HL-60 (cell line): ENCODE measurements at places on chromosomes 3 and 15.

DNA sequence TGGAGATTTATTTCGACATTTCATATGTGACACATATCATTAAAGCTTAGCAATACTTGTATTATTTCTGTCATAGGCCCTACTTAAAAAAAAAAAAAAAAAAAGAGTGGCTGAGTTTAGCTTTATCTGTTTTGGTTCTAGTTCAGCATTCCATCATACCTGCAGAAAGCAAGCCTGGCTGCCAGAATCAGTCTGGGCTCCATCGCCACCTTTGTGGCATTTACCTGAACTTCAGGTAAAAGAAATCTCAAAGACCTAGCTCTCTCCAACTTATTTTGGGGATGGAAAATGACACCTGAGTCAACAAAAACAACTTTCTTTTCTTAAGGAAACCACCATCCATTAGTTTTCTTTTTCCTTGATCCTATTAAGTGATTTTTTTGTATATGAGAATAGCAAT lies 82.1 kb downstream of the NEK10 start:
- no peak for DNase-seq

- DNase-seq: no peak
Measured at GRCh38 chr3:71599416-71599815, 15.9 kb upstream of the FOXP1 start.

- DNase-seq: no peak
Measured at GRCh38 chr3:111106993-111107661, 35.5 kb downstream of the NECTIN3 start.

DNA sequence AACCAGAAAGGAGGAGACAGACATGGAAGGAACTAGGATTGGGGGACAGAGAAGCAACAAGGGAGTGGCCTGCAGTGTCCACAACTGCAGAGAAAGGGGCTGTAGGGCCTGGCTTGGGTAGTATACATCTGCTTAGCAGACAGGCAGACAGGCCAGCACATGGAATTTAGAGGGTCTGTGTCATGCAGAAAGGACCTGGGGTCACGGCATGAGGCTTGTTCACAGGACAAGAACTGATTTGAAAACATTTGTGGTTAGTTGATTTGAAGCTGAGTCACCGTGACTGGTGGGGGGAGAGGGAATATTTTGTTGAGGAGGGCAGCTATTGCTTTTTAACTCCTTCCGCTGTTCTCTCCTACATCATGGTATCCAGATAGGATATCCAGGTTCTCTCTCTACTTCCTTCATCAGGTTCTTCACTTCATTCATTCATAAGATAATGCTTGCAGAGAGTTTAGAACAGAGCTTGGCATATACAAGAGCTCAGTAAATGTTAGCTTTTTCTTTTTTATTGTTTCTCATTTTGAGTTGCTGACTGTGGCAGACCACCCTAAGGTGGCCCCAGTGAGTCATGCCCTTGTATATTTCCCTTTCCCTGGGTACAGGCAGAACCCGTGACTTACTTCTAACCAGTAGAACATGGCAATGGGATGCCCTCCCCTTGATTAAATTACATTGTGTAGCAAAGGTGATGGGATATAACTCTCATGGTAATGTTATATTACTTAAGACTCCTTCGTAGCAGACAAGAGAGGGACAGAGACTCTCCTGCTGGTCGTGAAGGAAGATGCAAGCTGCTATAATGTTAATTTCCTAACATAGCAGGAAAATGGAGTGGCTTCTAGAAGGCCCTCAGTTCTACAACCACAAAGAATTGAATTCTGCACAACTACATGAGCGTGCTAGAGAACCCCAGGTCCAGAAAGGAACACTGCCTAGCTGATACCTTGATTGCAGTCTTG lies 95.0 kb upstream of the NMNAT3 start:
- no peak for DNase-seq

GRCh38 chr15:41284427-41285177 lies 47.8 kb downstream of the OIP5 start:
- DNase-seq: no peak

DNA sequence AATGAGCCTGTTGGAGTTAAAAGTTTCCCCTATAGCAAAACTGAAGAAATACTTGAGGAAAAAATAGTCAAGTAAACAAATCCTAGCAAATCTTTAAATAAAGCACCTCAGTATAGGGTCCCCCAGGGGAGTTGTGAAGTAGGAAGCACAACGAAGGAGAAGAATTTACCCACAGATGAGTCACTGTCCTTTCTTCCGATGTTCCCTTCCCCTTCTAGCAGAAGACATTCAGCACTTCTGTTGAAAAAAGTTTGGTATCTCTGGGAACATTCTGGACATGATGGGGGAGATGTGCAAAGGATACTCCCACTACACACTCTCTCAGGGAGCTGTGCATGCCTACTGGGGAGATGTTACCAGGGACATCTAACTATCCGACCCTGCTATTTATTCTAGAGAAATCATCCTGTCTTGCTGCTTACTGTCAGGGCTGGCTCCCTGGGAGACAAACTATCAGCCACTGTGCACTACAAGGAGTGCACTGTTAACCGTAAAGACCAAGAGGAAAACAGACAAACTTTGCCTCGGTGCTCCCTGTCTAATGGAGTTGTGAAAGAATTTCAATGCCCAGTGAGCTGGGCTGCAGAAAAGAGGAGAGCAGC lies 93.8 kb downstream of the RFTN1 start:
- no peak for DNase-seq

- no peak for DNase-seq
Measured at GRCh38 chr15:98722209-98722608, 73.9 kb downstream of the IGF1R start.

DNA sequence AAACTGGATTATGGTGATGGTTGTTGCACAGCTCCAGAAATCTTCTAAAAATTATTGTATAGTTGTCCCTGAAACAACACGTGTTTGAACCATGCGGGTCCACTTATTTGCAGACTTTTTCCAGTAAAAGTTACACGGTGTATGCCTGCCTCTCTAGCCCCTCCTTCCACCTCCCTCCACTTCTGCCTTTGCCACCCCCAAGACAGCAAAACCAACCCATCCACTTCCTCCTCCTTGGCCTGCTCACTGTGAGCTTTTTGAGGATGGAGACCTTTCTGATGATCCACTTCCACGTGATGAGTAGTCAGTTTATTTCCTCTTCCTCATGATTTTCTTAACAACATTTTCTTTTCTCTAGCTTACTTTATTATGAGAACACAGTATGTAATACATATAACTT lies 5.4 kb downstream of the CYFIP1 start:
- peak; percentile 53 for DNase-seq

DNA sequence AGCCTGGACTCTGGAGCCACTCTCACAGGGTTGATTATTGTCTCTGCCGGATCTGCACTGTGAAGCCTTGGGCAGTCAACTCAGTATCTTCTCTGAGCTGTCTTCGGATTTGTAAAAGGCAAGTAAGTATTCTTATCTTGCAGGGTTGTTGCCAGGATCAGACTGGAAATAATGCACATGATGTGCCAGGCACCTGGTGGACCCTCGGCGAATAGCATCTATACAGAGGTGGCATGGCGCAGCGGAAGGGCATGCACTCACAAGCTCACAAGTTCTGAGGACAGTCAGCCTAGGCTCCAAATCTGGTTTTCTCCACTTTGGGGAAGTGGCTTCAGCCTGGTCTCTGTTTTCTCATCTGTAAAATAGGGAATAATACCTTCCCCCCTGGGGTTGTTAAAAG lies 113.9 kb downstream of the SRGAP3 start:
- DNase-seq: no peak

DNA sequence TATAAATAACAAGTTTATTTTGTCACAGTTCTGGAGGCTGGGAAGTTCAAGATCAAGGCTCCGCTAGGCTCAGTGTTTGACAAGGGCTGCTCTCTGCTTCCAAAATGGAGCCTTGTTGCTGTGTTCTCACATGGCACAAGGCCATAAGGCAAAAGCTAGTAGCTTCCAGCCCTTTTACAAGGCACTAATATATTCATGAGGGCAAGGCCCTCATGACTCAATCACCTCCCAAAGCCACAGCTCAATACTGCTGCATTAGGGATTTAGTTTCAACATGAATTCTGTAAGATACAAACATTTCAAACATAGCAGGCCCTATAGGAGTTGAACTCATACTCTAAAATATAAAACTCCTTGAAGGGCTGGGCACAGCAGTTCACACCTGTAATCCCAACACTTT lies 30.2 kb downstream of the ZBTB11 start:
- DNase-seq: no peak

DNA sequence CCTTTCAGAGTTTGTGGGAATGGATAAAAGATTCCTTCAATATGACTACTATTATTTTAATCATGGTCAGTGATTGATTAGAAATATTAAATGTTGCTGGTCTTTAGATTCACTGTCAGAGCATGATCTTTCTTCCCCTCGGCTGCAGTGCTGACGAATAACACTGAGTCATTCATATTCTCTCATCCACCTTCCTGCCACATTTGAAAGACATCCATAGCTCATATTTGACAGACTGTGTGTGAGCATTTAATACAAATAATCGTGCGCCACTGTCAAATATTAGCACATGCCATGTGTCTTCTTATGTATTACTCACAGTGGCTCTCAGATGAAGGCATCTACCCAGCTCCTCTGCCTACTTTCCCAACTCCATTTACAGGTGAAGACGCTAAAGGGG lies 476.5 kb upstream of the TPRG1 start:
- DNase-seq: no peak

DNA sequence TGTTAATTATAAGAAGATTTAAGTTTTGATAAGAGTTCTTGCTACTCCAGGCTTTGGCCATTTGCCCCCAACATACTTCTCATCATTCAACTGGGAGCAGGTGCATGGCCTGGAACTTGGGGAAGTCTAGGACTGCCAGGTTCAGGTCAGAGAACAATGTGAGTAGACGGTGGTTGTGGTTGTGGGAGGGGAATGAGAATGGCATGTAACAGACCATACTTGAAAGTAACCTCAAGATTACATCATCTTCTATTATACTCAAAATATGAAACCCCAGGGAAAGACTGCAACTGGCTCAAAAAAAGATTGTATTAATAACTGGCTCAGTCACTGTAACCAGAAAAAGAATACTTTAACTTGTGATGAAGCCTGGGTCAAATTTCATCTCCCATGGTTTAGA lies 364.9 kb upstream of the DPPA4 start:
- DNase-seq: peak; percentile 70

DNA sequence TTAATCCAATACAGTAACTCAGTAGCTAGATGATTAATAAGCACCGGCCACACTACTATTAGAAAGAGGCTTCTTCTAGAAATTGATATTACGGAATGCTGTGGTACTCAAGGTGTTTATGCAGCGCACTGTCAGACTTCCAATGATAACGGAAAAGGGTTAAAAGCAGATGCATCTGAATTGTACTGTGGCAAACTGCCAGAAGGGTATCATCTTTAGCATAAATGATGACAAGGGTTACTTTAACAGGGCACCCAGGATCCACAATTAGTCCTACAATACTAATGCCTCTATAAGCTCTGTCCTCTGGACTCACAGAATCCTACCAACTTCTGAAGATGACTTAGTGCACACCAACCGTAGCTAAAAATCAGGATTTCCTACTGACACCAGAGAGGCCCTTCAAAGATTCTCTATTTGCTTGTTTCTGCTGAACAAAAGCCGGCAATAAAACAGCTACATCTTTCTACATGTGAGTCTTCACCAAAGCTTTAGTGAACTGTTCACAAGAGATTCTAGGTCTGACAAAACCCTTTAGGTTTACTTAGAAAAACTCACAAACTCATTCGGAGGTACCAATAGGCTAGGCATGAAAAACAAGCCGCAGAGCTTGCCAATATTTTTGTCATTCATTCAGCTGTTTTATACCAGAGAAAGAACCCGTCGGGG lies 7.1 kb downstream of the SATB1 start:
- DNase-seq: no peak

DNA sequence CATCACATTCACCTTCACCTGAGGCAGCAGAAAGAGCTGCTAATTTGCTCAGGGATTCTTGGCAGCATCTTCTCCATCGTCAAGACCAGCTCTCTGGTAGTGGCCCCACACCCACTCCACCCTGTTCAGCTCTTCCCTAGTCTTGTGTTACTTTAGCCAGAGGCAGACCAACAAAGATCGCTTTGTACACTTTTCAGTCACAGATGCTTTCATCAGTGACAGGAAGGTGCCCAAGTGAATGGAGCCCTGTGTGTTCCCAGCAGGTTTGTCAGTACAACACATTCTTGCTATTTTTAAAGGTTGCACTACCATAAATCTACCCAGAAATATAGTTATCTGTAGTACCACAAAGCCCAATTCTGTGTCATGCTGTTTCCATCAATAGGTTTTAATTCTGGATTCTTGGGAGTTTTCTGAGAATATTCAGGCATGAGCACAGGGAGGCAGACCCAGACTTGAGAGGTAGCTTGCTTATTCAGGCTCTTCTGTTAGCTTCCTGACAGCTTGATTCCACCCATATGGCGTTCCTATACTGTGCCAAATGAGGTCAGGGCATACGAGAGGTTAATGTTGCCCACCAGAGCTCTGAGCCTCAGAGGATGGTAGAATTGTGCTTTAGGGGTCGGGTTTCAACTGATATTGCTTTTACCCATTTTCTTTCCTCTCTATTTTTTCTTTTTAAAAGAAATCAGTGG lies 109.8 kb upstream of the MANF start:
- DNase-seq: no peak

GRCh38 chr15:43975326-43975725 lies 148.5 kb downstream of the WDR76 start:
- no peak for DNase-seq

- DNase-seq: no peak
Measured at GRCh38 chr15:79172032-79172481, 81.5 kb upstream of the RASGRF1 start.

DNA sequence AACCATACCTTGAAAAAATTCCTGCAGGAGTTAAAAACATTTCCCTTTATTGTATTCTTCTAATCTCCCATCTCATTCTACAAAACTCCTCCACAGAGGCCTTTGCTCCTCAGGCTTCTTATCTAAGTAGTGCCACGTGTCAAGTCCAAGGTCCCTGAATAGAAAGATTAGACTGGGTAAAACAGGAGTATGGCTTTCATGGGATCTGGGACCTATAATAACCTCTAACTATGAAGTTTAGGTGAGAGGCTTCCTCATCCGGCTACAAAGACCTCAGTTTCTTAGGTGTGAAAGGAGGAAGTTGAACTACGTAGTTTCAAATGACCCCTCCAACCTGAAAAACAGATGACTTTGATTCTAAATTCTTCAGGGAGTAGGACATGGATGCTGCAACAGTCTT lies 20.0 kb downstream of the GPR15 start:
- no peak for DNase-seq

DNA sequence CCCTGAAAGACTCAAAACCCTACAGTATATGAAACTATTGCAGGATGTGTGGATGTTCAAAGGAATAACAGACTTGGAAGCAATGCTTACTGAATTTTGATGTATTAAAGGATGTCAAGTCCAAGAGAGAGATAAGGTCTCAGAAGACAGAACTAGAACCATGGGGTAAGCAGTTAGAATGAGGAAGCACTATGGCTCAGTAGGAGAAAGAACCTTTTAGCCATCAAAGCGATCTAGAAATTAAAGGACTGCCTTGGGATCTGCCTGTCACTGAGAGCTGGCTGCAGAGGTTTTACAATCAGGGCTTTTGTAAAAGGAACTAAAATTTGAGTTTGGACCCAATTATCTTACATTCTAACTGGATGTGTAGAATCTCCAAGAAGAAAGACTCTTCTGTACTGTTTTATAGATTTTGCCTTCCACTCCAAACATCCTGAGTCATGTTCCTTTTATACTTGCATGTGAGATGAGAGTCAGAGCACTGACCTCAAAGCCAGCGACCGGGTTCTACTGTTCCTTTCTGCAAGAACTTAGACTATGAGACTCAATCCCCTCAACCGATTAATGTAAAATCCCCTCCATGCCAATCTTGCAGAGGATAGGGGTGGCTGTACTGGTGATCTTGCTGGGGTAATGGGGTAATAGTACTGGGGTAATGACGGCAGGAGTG lies 412.3 kb upstream of the TPRG1 start:
- DNase-seq: no peak

- DNase-seq: no peak
Measured at GRCh38 chr3:65033576-65033975, 345.8 kb upstream of the ADAMTS9 start.

- no peak for DNase-seq
Measured at GRCh38 chr3:10283638-10284037, 9.1 kb downstream of the GHRL start.
